Muscle of back (tissue), 13 donors: ENCODE measurements at places on chromosomes 3 and 15.

- DNase-seq: peak; percentile 94
Measured at GRCh38 chr3:16064642-16065414, 109.7 kb upstream of the GALNT15 start.

DNA sequence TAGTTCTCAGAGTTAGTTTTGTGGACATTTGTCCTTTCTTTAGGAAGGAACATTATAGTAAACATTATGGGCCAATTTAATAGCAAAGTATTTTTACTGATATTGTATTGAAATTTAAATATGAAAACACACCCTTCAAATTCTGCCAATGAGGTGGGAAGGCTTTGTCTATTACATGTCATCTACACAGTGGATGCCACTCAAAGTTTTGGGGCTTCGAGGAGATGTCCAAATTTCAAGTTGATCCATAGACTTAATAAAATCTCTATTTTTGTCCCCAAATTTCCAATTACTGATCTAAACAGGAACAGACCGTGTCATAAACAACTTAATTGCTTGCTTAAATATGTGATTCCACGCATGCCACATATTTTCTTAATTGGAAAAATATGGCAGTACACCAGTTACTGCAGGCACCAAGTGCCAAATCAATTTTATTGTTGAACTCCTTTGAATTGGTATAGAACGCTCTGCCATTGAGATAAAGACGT is 1.7 kb downstream of the SHOX2 start:
- DNase-seq: no peak

DNA sequence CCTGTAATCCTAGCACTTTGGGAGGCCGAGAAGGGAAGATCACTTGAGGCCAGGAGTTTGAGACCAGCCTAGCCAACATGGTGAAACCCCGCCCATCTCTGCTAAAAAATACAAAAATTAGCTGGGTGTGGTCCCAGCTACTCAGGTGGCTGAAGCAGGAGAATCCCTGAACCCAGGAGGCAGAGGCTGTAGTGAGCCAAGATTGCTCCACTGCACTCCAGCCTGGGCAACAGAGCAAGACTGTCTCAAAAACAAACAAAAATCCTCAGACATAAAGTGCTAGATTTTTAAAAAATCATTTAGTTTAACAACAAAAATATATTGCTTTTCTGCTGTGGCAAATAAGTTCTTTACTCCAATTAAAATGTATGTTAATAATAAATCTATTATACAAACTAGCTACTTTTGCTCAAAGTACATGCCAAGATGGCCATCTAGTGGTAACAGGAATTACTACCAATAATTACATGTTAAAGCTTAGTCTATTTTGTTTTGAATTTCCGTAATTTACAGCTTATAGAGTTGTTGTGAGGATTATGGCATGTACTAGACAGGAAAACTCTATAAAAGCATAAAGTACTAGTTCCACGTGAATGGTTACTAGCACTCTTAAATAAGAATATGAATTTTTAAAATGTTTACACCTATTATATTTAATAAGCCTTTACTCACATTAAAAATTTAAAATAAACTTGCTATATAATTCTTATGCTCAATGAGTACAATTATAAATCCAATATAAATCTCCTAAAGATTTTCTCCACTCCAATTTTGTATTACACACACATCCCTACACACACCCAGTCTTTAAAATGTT is 39.0 kb downstream of the GABPB1 start:
- peak; percentile 62 for DNase-seq

- DNase-seq: no peak
Measured at GRCh38 chr3:133274477-133274876, 125.4 kb upstream of the BFSP2 start.

DNA sequence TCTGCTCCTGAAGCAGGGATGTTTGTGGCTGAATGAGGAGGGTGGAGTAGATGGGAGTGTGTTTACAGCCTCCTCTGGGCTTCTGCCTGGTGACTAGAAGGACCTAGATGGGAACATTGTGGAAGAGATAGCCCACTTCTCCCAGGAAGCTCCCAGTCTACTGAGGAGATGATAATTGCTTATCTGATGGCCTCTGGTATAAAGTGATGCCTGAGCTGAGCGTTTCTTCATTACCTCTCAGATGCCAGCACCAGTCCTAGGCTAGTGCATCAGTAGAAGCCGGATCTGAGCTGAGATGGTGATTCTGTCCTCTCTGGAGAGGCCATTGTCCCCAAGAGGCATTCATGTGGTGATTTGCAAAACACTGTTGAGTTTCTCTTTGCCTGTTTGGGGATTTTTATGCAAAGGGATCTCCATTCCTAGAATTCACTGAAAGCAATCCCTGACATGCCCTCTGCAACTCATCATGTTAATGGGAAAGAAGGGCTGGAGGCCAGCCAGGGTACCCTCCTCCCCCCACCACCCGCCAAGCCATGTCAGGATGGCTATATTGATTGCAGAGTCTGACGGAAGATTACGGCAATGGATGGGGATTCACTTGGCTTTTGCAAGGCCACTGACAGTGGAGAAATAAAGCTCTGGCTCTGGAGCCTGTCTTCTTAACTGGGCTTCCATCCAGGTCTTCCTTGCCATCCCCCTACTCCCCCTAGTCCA is 166.4 kb upstream of the ROPN1 start:
- DNase-seq: no peak

- no peak for DNase-seq
Measured at GRCh38 chr3:126780666-126781065, 76.6 kb downstream of the CHCHD6 start.

DNA sequence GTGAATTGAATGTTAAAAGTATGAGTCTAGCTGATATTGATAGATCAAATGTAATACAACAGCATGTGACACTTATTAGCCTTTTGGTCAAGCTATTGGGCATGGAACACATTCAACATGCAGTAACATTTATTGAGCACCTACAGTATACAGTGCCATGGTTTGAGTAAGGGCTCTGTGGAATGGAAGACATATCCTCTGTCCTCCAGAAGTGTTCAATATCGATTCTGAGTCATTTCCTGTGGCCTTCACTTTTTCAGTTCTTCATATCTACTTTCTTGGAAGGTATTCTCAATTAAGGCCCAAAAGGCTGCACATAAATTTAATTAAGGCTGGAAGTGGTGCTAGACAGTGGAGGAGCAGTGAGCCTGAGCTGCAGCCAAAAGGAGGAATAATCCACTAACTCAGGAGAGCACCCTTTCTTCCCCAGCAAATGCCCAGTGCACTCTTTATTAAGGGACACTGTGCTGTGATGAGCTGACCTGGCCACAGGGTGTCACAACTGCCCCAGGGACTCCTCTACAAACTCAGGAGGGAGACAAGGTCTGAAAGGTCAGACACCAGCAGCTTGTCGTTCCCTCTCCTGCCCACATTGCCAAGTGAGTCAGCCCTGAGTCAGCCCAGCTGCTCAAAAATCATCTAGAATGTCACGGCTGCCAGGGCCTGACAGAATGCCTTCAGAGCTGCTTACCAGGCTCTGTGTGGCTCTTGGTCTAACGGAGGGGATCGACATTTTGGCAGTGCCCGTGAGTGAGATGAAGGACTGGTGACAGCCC is 544.8 kb downstream of the AGBL1 start:
- peak; percentile 88 for DNase-seq

DNA sequence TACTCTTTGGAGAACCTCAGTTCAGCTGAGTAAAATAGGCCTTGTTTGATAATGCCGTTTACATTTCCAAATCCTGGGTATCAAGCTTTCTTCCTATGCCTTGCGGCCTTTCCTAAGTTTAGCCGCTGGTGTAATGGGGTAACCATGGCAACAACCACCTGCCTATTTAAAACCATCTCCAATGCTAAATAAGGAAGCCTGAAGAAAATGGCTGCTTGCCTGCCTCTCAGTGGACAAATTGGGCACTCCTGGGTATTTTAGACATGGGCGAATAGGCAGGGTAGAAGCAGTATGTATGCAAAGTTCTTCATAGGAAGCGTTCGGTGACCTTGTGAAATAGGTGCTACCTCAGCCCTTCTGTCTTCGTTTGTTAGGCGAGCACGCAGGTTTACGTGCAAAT is 122.7 kb downstream of the DGKG start:
- no peak for DNase-seq

DNA sequence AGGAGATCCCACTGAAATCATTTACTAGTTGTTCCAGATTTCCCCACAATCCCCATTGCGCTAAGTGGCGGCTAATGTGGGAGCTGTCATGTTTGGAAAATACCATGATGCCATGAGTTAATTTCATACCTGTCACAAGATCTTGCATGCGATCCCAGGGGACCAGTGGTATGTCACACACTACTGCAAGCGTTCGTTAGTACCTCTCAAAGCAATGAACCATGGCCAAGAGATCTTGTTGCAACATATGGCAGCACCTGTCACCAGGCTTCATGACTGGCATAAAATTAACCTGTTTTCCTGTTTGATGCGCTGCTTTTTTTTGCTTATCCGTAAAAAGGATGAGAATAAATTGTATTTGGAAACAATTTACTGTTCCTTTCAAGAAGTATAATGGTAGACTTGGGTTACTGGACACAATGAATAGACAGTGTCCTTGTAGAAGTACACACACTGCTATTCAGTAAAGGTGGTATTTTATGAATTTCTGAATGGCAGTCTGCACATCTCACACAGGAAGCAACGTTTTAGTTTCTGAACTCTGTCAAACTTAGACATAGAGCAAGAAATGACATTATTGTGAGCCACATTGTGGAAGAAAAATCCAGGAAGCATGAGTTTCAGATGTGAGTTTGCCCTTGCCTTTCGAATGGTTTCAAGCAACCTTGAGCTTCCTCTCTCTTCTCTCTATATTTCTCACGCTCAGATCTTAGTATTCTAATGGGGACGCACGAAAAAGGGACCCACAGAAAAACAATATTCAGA is 81.9 kb downstream of the CHL1 start:
- DNase-seq: peak; percentile 22

DNA sequence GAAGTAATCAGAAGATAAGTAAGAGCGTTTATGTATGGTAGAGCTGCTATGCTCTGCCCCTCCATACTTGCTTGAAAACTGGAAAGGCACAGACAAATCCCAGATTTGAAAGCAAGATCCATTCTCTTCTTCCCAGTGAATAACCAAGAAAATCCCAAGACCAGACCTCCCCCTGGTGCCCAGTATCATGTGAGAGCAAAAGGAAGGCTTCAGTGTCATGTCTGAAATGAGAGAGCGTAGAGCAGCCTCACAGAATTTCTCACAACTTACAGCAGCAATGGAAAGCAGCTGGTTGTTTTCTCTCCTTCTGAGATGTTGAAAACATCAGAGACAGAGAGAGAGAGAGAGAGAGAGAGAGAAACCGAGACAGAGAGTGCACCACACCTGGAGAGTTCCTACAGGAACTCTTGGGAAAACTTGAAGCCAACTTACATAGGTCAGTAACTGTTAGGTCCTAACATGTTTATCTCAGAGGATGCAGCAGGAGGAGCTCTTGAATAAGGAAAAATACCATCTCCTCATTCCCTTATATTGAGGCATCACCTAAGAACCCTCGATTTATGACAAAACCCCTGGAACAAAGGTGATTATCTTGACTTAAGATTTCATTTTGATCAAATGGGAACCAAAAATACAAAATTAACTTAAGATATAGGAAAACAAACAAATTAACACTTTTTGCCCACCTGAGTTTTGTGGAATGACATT is 273.3 kb downstream of the NSUN3 start:
- DNase-seq: peak; percentile 57

GRCh38 chr3:120446891-120447668 is 3.7 kb downstream of the FSTL1 start:
- no peak for DNase-seq

- DNase-seq: no peak
Measured at GRCh38 chr3:189375532-189375931, 203.8 kb downstream of the TPRG1 start.

DNA sequence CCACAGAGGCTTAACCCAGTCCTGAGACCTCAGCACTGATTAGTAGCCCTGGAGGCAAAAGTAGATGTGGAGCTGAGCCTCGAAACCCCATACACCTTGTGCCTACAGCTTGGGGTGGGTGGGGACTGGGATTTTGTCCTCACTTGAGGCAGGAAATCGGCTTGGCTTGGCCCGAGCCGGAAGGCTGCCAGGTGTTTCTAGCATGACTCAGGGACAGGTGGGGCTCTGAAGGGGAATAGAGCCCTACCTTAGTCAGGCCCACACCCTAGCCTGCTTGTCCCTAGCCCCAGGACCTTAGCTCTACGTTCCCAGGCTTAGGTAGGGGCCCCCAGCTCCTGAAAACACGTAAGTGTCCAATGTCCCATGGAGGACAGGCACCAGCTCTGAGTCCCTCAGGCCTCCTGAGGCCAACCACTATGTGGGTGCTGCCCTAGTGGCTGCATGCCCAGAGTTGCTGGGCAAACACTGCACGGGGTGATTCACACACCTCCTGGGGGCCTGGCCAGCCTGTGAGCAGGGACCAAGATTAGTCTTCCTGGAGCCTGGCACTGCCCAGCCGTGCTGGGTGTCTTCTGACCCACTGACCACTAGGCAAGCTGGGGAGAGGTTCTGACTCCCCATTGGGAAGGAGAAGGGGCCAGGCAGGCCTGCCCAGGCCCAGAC is 3.1 kb downstream of the MST1R start:
- no peak for DNase-seq

- DNase-seq: peak; percentile 91
Measured at GRCh38 chr15:35308802-35309201, 223.7 kb upstream of the NANOGP8 start.

DNA sequence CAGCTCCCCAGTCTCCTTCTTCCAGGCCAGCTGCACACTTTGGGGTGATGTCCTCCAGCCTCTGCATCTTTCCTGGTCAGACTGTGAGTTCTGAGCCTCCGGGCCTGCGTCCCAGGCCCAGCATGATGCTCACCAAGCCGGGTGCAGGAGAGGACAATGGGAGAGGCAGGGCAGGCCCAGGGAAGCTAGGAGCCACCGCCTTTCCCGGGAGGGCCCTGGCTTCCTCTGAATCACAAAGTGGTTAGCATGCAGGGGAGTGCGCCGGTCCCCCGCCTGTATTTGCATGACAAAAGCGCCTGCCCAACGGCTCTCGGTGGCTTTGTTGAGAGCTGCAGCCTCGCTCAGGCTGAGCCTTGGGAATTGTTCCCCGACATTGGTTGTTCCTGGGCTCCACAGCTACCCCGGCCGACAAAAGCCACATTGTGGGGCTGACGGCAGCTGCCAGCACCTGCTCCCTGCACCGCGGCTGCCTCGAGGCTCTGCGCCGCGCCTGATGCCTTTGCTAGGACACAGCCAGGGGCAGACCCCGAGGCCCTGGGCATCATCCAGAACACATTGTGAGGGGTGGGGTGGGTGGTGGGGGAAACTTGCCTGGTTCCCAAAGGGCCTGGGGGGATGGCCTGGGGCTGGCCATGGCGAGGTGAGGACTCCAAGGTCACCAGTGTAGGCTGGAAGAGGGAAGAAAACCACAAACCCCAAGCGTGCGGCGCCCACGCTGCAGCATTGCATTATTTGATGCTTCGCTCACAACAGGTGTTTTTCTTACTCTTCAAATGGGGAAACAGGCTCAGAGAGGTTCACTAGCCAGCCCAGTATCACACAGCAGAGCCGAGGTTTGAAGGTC is 20.0 kb upstream of the KLF13 start:
- no peak for DNase-seq

GRCh38 chr3:63030666-63031065 is 155.4 kb upstream of the CADPS start:
- DNase-seq: no peak

DNA sequence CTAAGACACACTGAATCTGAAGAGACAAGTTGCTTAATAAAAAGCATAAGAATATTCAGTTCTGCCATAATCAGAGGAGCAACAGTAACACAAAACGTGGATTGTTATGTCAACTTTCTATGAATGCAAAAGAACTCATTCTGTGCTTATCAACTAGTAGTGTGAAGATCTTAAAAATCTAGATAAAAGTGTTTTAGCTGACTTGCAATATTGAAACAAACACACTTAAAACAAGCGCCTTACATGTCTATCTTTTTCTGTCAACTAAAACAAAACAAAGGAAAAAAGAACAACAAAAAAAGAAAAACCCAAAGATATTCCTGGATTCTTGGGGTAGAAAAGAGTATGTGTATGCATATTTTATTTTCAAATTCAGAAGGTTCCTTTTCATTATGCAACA is 37.7 kb downstream of the TASOR start:
- no peak for DNase-seq
